Activated CD4-positive, CD25-positive, alpha-beta regulatory T cell (primary cell): ENCODE measurements at places on chromosomes 7 and 10.

- DNase-seq: no peak
Measured at GRCh38 chr10:43863859-43864591, 215.3 kb upstream of the ZNF32 start.

DNA sequence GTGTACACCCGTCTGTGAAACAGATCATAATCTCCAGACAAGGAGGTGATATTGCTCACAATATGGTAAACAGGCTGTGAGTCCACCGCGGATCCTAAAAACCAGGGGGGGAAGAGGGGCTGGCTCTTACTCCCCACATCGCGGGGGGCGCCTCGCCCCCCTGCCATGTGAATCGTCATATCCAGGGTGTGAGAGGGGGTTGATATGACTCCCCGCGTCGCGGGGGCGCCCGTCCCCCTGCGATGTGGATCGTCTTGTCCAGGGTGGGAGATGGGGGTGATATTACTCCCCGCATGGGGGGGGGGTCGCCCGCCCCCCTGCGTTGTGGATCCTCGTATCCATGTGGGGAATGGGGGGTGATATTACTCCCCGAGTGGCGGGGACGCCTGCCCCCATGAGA lies 30.9 kb downstream of the OCM2 start:
- DNase-seq: no peak

DNA sequence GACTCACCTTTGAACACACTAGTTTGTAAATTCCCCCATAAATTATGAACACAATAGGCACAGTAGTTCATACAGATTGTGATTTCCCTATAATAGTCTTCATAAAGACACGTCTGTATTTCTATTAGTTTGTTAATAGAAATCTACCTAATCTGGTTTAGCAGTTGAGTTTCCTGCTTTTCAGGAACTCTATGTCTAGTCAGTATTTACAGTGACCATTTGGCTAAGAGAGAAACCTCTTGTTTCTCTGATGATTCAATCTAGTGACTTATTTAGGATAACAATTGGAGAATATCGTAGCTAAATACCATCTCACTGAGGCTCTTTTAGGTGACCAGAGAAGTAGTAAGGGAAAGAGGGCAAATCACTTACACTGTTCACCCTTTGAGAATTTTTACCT lies 5.9 kb upstream of the HERPUD2 start:
- no peak for DNase-seq

- DNase-seq: no peak
Measured at GRCh38 chr7:142483659-142484317, 225.9 kb upstream of the PRSS58 start.

DNA sequence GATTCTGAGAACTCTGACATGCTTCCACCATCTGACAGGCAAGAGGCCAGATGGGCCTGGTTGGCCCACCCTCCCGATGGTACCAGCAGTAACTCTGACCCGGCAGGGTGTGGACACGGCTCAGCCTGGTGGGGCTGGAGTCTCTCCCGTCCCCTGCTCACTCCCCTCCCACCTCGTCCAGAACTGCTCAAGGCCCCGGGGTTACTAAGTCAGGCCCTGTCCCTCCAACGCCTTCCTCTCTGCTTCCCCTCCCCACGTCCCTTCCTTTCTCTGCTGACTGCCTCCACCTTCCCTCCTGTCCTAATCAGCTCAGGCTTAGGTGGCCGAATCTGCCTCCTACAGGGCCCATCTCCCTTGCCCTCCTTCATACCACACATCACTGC lies 12.5 kb downstream of the CALML5 start:
- no peak for DNase-seq

GRCh38 chr10:30093303-30093950 lies 34.0 kb upstream of the JCAD start:
- DNase-seq: no peak

DNA sequence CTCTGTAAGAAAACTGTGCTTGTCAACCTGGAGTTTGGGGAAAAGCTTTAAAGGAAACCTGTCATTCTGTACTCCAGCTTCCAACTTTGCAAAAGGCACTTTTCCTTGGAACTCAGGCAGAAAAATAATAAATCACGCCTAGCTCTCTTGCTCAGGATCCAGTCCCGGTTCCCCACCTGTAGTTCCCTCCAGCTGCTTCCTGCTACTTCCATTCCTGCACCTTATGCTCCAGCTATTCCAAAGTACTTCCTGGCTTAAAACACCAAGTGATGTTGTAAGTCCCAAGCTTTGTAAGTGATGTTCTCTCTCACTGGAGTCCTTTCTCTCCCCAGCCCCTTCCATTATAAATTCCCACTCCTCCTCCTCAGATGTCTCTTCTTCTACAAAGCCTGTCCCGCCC lies 98.6 kb downstream of the GRM8 start:
- no peak for DNase-seq

DNA sequence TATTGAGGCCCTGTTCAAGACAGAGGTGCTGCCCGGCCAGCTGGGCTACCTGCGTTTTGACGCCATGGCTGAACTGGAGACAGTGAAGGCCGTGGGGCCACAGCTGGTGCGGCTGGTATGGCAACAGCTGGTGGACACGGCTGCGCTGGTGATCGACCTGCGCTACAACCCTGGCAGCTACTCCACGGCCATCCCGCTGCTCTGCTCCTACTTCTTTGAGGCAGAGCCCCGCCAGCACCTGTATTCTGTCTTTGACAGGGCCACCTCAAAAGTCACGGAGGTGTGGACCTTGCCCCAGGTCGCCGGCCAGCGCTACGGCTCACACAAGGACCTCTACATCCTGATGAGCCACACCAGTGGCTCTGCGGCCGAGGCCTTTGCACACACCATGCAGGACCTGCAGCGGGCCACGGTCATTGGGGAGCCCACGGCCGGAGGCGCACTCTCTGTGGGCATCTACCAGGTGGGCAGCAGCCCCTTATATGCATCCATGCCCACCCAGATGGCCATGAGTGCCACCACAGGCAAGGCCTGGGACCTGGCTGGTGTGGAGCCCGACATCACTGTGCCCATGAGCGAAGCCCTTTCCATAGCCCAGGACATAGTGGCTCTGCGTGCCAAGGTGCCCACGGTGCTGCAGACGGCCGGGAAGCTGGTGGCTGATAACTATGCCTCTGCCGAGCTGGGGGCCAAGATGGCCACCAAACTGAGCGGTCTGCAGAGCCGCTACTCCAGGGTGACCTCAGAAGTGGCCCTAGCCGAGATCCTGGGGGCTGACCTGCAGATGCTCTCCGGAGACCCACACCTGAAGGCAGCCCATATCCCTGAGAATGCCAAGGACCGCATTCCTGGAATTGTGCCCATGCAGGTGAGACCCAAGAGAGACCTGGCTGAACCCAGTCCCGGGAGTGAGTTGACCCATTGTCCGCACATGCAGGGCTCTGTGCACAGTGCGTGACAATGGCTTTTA lies 2.8 kb downstream of the RBP3 start:
- DNase-seq: no peak

DNA sequence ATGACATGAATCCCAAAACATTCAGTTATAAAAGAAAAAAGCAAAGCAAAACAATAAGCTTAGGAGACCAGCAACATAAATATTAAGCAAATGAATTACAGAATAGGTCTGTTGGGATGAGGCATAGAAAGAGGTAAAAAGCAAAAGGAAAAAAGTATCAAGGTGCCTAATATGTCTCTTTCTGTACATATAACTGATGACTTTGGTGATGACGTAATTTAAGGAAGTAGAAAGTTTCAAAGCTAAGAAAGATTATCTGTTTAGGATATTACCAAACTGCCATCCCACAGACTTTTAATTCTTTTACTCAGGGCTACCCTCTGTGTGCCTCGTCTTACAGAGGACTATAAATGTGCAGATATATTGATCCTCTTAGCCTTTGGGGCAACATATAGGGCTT lies 1066.5 kb downstream of the SORCS3 start:
- no peak for DNase-seq

GRCh38 chr10:94138391-94138790 lies 144.7 kb downstream of the PLCE1 start:
- DNase-seq: no peak

DNA sequence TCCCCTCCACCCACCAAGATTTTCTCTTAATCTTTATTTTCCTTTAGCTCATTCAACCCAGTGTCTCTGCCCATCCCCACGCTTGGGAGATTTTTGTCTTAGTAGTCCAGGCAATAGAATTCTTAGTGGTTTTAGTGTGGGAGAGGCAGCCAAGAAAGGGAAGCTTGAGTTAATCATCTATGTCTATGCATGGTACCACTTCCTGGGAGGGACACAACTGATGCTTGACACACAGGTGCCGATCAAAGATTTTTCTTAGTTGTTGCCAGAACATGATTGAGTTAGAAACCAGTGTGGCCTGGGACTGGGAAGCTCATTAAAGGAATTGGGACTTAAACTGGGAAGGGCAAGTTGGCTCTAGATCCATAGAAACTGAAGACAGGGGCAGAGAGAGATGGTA lies 3.1 kb downstream of the STRA8 start:
- no peak for DNase-seq

DNA sequence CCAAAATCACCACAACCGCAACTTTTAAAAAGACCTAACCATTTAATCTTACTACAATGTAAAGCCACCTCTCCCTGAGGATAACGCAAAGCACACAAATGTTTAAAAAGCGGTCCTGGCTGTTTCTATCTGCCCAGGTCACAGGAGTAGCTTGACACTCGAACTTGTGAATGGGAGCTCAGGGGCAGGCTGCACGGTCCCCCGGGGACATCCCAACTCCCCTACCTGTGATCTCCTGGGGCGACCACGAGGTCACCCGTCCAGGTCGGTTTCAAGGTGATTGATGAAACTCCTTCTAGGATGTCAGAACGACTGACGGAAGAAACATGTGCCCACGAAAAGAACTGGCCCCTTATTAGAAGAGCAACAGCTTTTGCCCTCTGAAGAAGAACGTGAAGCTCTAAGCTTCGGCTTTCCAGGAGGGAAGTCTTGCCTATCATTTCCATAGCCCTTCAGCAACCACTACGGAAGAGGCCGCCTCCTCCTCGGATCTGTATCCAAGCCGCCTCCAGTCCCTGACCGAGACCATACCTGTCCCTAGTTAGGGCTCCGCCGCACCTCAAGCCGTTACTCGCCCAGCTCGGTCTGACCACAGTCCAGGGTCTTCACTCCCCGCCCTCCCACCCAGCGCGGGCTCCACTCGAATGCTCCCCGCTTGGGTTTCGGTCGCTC lies 459 bp downstream of the CYCS start:
- DNase-seq: peak; percentile 2

DNA sequence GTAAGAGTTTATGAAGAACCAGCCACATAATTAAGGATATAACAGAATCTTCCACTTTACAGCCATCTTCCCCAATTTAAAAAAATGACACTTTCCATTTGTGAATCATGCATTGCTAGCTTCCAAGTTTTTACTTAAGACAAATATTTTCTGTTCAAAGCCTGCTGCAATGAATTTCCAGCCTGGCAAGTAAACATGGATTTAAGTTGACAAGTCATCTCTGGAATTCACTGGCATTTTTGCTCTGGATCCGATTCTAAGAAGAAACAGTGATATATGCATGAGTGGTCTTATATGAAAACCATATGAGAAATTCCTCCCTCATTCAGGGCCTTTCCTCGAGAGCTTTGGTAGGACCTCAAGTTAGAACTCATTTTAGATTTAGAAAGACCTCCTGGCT lies 116.1 kb upstream of the CDCA7L start:
- no peak for DNase-seq

DNA sequence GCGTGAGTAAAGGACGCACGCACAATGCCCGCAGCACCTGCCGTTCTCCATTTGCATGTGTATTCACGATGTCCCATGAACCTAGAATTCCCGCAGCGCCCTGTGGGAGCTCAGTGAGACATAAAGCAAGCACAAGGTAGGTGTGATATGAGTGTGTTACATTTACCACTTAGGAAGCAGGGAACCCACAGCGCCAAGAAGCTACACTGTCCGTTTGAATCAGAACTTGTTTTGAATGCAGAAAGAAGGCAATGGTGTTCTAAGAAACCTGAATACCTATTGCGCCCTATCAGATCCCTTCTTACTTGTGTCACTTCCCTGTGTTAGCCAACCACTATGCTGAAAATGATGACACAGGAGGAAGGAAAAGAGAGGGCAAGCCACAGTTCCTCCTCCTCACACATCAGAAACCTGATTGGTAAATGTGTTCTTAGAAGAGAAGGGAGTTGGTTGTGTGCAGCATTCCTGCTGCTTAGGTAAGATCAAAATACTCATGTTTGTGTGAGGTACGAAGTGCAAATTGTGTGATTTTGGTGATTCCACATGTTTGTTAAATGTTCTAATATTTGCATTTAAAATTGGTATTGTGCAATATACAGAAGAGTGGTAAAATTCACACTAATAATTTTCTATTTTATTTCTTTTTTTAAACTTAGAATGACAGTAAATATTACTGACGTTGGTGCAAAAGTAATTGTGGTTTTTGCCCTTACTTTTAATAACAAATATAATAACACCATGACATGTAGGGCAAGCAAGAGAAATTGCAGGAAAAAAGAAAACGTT lies 185.4 kb downstream of the SEC23IP start:
- no peak for DNase-seq

DNA sequence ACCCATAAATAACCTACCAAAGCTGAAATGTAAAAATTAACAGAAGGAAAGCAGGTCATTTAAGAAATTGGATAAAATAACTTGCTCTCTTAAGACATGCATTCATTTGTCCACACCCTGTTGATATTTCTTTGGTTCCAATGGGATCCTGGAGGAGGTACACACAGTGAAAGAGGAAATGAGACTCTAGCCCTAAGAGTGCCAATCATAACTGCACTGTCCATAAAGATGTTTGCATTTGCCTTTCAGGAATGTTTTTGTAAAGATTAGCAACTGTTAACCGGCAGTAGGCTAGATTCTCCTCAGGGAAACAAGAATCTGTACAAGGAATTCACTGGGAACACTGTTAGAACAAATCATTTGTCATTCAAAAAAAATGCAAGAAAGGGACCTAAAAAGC lies 61.0 kb downstream of the MEOX2 start:
- DNase-seq: no peak

DNA sequence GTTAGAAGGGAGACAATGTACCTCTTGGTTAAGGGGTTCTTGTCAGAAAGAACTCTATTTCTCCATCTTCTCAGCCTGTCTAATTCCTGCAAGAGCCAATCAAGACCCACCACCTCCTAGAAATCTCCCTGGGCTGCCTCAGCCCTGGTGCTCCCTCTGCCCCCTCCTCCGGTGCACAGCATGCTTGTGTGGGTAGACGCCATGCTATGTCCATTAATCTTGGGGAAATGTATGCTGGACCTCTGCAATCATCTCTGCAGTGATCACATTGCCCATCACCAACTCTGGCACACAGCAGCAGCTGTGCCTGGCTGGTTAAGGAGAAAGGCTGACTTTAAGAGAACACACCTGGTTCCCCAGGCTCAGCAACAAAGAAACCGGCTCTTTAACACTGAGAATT lies 37.3 kb downstream of the SH3PXD2A start:
- no peak for DNase-seq

- no peak for DNase-seq
Measured at GRCh38 chr10:61842755-61843497, 58.6 kb upstream of the ARID5B start.

GRCh38 chr7:31160941-31161340 lies 108.8 kb downstream of the ADCYAP1R1 start:
- no peak for DNase-seq

- DNase-seq: no peak
Measured at GRCh38 chr7:142792593-142792992, 21.8 kb downstream of the PRSS2 start.

DNA sequence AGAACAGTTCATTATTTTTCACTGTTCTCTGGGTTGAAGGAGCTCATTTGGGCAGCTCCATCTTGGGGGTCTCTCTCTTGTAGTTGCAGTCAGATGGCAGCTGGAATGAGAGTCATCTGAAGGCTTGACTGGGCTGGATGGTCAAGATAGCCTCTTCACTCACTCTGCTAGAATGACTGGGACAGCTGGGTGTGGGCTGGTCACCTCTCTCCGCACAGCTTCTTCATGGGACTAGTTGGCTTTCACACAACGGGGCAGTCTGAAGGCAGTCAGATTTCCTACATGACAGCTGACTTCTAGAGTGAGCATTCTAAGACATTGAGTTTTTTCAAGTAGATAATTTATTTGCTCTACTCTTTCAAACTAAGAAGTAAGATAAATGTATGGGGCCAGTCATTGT lies 13.1 kb downstream of the PLEKHA1 start:
- DNase-seq: no peak
